ENCODE measurements at places on chromosomes 16 and 17.

GRCh38 chr17:5139458-5139732 is 23.6 kb downstream of the USP6 start:
- DNase-seq, result no peak

DNA sequence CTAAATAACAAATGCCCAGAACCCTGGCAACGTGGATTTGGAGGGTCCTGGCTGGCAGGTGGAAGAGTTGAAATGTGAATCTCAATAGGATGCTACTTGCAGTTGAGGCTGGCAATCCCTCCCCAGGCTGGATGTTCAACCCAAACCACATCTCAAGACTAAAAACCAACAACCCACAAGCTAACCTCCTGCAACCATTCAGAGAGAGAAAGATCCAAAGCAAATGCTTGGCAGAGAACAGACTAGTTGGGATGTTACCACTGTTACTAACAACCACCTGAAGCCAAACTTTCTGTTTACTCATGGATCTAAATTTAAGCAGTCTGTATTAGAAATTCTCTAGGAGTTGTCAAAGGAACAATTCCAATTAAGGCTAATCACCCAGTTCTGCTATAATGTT is 27.9 kb downstream of the SMG6 start:
- DNase-seq, result no peak

- no peak for DNase-seq
These were observed 158.6 kb upstream of the CDH5 start for GRCh38 chr16:66207883-66208265.

- no peak for DNase-seq
These were observed 311.0 kb upstream of the TNRC6C start for GRCh38 chr17:77647531-77647930.

DNA sequence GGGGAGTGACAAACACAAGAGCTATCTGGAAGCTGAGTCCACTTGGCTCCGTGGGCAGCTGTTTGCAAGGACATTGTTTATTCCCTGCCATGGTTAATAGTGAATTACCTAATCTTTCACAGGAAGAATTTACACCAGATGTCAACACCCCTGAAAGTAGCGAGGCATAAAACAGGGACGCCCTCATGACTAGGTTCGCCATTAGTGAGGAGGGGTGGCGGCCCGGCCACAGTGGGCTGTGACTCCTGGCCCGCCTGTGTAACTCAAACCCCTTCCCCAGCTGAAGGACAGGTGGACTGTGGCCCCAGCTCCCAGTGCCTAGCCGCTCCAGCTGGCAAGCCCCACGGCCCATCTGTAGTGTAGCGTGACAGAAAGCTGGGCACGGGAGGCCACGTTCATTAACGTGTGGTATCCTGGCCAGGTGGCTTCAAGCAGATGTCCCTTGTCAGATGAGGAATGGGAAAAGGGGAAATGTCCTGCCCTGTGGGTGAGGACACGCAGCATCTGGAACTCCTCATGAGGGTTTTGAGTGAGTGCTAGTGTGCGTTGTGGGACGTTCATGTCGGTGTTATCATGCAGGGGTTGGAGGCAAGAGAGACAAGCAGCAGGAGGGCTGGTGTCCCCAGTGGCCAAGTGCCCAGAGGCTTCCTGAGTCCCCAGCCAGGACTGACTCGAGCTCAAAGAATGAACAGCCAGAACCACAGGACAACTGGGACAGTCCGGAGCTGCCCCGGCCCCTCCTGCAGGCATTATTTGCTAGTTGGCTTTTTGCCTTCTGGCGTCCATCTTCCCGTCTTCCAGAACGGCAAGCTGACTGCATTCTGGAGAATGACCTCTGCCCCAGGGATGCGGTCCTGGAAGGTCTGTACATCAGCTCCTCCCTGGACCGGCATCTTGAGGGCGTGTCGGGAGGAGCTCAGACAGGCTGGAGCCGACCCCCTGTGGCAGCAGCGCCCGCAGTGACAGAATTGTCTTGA is 19.2 kb downstream of the KDM8 start:
- DNase-seq, result no peak

DNA sequence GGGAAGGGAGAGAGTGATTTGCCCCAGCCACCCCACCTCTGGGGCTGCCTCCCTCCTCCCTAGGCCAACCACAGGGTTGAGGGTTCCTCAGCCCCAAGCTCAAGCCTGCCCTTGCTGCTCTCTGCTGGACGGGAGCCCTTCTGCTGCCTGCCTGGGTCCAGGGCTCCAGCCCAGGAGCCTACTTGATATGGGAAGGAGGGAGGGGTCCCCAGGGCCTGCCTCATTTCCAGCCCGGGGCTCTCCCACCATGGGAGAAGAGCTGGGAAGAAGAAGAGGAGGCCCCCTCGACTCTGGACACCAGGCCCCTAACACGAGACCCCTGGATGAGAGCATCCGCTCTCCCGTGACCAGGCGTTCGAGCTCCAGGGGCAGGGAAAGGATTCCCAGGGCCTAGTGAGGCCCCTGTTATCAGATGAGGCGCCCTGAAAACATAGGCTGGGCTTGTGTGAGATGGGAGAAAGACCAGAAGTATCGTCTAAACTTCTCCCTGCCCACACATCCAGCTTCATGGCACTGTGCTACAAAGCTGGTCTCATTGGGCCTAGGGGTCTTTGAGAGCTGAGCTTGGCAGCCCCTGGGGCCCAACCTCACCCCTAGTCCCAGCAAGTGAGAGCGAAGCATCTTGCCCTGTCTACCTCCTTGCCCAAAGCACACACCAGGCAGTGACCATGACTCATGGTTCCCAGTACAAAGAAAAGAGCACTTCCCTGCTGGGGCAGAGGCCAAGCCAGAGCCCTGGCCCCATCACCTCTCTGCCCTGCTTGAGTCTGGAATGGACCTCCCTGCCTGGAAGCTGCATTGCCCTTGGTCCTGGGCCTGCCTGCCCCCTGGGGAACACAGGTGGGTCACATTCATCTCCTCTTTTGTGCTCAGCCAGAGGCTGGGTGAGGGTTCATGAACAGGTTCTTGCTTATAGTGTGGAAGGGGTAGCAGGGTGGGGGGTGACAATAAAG is 987 bp downstream of the SLC16A5 start:
- DNase-seq, result no peak

DNA sequence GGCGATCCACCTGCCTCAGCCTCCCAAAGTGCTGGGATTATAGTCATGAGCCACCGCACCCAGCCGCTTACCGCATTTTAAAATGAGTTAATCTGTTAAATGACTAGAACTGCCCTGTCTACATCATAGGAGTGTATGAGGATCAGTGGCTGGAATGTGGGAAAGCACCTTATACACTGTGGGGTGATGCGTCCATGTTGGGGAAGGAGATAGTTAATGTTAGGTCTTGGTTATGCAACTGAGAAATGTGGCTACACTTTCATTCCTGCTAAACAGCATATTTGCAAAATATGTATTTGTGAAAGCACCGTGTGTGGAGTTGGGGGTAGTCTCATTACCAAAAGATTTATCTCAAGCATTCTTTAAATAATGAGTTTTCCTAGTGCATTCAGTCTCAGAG is 107.6 kb downstream of the SPACA3 start:
- DNase-seq, result no peak

DNA sequence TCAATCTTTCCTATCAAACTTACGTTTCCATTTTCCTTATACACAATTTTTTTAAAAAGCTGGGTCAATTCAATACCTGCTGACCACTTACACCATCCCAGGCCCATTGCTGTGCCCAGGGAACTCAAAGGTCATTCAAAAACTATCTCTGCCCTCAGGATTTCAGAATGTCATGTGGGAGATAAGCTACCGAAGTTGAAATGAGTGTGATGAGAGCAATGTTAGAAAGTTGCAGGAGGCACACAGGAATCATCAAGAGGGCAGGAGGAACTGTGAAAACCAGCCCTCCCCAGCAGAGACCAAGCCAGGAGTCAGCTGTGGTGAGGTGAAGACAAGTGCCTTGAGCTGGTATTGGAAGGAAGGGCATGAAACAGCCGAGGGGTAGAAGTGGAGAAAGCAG is 195.9 kb downstream of the HS3ST3A1 start:
- no peak for DNase-seq

- no peak for DNase-seq
These were observed 126.9 kb downstream of the PARN start for GRCh38 chr16:14502932-14503741.

- no peak for DNase-seq
These were observed at the start of gene LASP1NB for GRCh38 chr17:38925263-38925995. Gene LASP1NB, plus strand, starts transcription at chr17:38925614.

- DNase-seq, result no peak
These were observed 21.1 kb downstream of the CDR2 start for GRCh38 chr16:22353191-22353919.
